ENCODE measurements at places on chromosomes 11 and 22.

GRCh38 chr11:64718084-64718779 is 4.8 kb downstream of the NRXN2 start:
- no peak for DNase-seq

- DNase-seq: peak; percentile 93
Observed at GRCh38 chr22:29167032-29167911, 38.4 kb upstream of the EMID1 start.

DNA sequence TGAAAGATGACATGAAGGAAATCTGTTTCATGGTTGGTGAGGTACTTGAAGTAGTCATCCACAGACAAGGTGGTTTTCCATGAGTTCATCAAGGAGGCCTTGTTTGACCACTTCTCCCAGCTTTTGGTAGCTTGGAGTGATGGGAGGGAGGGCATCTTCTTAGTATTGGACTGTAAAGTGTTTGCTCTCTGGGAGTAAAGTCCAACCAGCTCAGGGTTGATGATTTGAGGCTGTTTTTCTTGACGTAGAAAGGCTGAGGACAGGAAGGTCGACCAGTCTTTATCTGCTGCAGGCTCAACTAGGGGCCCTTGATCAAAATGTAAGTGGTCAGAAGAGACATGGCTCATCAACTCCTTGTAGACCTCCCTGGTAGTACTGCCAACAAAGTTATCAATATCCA is 1.7 kb downstream of the CCDC87 start:
- DNase-seq: no peak

DNA sequence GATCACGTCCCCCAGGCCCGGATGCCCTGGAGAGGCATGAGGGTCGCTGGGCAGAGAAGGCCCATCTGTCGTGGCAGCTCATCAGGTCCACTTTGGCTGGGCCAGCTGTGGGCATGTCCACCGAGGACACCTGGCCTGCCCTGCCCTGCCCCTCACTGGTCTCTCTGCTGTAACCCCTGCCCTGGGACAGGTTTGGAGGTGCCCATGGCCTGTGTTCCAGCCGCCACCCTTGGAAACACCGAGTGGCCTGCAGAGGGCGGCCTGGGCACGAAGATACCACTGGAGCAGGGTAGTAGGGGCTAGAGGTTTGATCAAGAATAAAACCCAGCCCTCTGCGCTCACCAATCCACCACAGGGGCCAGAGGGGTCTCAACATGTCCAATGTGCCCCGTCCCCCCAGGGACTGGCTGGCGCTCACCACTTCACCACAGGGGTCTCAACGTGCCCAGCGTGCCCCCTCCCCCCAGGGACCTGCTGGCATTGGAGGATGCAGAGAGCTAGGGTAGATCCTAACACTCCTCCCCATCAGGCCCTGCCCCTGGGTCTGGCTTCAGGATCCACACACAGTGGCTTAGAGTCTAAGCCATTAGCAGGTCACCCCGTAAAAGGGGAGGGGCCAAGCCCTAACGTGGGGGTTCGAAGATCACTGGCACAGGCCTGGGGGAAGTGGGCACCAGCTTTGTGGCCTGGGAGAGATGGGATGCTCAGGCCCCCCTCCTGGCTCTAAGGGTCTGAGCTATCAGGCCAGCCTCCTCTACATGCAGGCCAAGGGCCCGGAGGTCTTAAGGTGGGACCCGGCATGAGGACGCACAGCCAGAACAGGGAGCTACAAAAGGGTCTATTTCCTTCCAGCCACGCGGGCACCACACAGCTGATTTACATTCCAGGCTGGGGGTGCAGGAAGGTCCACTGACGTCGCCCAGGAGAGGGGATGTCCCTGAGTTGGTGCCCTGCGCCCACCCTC is 1.3 kb upstream of the HDAC10 start:
- peak; percentile 37 for DNase-seq

- DNase-seq: no peak
Observed at GRCh38 chr11:39145346-39145745, 2314.1 kb downstream of the LRRC4C start.

GRCh38 chr22:47034905-47035419 is 272.5 kb downstream of the TBC1D22A start:
- DNase-seq: no peak

Data from RCC 7860 (cell line).